SHP77 (cell line): ENCODE measurements at places on chromosomes 1 and 21.

- DNase-seq: no peak
Observed at GRCh38 chr1:227390525-227390924, 72.2 kb upstream of the CDC42BPA start.

DNA sequence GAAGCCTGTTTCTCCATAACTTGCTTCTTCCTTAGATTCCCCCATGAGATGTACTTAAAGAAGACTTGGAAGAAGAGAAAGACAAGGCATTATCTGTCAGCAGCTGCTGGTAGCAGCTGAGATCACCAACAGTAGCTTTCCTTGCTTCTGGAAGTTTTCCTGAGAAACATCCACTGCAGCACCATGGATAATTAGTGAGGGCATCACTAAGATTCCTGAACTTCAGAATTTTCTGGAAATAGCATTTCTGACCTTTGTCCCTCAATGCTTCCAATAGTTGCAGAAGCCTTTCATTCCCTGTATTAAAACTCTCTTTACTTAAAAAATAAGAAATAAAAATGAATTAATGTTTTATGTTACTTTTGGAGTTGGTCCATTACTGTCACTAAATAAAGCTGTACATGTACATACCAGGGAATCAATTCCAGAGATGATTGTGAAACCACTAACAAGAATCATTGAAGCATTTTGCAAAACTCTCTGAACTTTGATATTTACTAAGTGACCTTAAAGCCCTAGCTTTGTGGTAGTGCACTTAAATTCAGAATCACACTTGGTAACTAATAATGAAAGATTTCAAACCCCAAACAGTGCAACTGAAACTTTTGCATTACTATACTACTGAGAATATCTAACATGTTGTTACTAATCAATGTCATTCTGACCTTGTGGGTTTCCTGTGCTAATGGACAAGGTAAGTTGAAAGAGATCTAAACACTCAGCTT is at the start of gene CFHR4:
CFHR4 (plus strand) TSS at position 538 of the 725 bp plus-strand sequence; CDS start at position 637, 99 bp downstream.
- no peak for DNase-seq

GRCh38 chr21:41010101-41010435 is 157.9 kb upstream of the BACE2 start:
- no peak for DNase-seq

DNA sequence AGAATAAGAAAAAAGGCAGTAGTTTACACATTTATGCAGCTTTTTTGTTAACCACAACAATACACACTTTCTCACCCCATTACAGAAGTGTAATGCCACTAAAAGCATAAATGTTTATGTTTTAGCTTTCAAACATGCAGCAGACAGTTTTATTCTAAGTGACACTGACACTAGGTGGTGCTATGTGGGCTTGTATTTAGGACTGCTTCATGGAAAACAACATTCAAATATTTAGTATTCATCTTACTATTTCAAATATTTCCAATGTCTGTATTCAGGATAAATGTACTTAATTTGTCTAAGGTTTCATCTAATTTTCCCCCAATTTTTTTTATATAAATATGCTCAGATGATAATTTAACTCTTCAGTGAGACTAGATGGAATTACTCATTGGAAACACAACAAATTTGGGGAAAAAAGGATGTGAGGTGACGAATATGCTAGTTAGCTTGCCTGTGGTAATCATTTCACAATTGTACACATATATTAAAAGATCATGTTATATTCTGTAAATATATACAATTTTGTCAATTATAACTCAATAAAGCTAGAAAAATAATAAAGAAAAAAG is 71.4 kb downstream of the USP1 start:
- no peak for DNase-seq

DNA sequence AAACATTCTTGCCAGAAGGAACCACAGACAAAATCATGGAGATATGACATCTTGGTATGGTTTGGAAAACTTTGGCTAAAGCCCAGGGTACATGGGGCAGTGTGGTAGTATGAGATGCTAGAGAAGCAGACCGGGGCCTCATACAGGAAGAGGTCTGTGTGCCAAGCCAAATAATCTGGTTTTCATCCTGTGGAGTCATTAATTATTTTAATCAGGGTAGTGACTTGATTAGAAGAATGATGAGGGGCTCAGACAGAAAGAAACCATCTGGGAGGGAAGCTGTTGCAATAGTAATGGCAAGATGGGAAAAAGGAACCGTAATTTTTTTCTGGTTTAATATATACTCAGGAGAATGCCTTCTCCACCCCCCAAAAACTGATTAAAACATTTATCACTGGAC is 318.0 kb downstream of the BRINP2 start:
- DNase-seq: no peak

GRCh38 chr1:217315346-217315745 is 315.5 kb downstream of the GPATCH2 start:
- DNase-seq: no peak

GRCh38 chr1:226602186-226603021 is 53.8 kb downstream of the STUM start:
- DNase-seq: no peak

DNA sequence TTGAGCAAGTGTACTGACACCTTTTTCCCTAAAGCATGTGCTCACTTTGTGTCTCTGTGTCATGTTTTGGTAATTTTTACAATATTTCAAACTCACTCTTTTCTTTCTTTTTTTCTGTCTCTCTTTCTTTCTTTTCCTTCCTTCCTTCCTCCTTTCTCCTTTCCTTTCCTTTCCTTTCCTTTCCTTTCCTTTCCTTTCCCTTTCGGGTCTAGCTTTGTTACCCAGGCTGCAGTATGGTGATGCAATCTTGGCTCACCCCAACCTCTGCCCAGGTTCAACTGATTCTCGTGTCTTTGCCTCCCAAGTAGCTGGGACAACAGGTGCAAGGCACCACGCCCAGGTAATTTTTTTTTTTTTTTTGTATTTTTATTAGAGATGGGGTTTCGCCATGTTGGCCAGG is 60.4 kb upstream of the TINAGL1 start:
- DNase-seq: no peak

DNA sequence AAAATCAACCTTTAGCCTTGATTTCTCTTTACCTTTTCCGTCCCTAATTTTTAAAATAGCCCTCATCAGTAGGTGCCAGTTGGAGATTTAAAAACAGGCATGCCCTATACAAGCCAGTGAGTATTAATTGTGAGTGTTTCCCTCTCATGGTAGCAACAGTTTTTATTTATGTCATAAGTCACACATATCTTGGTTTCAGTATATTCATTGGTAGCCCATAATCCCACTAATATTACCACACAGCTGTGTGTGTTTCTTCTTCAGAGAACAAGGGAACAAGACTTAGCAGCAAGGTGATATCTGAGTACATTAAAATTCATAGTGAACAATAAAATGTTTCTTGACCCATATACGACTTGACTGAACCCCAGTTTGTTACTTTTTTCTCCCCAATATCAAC is 68.6 kb upstream of the HSPA13 start:
- DNase-seq: no peak

DNA sequence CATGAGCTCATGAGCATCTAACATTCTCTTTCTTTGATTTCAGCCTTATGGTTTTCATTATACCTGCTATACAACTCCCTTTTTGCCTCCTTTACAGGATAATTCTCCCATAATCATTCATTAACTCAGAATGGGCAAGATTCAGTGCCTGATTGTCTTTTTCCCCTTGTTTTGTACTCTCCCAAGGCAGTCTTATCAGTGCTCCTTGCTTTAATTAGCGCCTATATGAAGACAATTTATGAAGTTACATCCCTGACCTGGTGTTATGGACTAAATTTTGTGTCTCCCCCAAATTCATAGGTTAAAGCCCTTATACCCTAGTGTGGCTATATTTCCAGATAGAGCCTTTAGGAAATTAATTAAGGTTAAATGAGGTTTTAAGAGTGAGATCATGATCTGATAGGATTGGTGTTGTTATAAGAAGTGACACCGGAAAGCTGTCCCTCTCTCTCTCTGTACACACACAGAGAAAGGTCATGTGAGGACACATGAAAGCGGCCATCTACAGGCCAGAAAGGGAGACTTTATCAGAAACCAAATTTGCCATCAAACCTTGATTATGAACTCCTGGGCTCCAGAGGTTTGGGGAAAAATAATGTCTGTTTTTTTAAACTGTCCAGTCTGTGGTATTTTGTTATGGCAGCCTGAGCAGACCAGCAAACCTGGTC is 185.8 kb upstream of the CHODL start:
- DNase-seq: no peak

- no peak for DNase-seq
Observed at GRCh38 chr1:23793018-23793781, 2.3 kb downstream of the LYPLA2 start.

- DNase-seq: no peak
Observed at GRCh38 chr1:94602802-94603625, 61.5 kb upstream of the F3 start.

DNA sequence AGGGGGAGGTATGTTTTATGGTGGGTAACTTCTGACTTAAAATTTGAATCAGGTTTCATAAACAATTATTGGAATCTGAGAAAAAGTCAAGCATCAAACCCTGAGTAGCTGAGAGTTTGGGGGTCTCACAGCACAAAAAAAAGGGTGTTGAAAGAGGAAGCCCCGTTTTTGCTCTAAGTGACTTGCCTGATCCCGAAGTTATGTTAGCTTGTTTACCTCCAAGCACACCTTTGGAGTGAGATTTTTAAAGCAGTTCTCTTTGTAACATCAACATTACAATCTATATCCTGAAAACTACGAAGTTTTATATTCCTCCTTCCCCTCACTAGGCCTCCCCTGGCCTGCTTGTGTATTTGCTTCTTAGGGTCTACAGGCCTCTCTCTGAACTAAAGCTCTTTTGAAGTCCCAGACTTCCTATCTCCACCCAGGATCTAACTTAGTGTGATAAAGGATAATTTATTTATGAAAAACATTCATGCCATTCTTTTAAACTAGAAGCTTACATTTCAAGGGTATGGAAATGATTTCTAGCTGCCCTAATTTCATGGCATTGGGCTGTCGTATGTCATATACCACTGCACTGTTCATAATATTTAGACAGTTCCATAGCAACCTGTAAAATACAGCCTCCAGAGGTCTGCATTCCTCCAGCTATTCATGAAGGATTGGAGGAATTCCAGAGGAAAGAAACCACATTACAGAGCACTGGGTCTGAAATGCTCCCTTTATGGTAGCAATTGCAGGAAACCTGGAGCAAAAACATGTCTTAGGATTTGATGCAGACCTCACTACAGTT is 36.1 kb upstream of the RGS1 start:
- DNase-seq: no peak

- peak; percentile 24 for DNase-seq
Observed at GRCh38 chr1:237901299-237901934, 10.7 kb upstream of the ZP4 start.

DNA sequence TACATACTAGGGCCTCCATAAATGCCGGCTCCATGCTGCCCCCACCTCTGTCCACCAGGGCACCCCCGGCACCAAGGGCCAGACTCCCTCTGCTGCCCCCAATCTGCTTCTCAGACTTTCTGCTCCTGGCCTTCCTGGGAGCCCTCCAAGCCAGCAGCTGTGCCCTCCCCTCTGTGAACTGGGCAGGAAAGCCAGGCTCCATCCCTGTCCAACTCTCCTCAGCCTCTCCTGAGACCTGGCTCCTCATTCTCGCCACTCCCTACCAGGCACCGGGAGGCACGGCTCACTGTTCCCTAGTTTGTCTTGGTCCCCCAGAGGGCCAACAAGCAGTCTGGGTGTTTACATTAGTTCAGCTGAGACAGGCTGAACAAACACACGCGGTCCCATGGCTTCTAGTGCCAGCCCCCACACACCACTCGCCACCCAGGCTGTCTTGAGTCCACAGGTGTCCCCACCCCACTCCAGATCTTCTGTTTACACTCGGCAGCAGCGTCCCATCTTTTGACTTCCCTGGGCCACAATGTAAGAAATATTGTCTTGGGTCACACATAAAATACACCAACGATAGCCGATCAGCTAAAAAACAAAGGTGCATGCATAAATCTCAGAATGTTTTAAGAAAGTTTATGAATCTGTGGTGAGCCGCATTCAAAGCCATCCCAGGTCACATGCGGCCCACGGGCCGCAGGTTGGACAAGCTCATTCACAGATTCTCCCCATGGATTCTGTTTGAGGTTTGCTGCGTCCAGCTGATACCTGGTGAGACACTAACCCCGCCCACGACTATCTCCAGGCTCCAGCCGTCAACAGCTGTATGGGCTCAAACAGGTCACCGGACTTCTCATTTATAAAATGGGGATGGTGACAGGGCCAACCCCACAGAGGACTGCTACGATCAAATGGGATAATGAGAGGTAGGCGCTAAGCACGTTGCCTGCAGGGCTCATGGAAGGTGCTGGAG is 29.5 kb upstream of the ECE1 start:
- no peak for DNase-seq

DNA sequence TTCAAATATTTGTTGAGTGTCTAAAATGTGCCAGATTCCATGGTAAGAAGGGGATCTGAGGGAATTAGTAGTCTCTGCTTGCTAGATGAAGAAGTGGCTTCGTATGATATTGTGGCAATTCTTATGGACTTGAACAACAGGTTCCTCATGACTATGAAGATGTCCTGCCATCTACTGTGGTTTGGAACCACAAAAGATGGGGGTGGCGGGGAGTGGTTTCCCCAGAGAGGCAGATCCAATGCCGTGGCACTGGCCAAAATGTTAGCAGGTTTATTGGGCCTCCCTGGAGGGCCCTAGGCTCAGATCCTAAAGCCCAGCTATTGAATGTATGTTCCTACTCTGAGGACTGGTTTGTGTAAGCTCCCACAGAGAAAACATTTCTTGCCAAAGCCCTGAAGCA is 120.8 kb downstream of the RGS2 start:
- DNase-seq: no peak

DNA sequence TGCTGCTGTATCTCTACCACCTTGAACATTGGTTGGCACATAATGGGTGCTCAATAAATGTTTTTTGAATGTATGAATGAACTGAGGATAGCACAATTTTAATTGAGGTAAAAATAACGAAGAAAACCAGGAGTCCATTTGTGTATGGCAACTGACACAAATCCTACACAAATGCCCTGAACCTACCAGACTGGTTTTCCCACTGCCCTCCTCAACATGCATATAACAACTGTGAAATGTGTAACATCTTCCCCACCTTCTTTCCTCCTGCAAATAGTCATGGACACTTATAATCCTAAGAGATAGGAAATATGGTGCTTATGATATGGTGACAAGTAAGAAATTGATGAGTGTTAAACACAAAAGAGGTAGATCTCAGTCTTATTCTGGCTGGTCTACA is 9.9 kb upstream of the LMO4 start:
- DNase-seq: no peak

DNA sequence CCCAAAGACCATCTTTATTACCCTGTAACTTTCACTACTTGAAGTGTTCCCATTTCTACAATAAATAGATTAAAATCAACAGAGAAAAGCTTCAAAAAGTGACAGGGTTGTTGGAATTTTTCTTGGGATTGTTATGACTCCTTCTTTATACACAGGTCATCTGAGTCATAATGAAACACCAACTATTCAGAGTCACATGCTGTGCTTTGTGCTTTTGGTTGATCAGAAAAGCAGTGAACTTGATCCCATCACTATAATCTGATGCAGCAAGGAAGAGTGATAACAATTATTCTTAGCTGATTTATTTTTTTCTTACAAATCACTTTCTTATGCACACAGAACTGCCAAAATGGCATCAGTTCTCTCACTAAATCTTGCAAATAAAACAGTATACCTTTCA is 422.9 kb downstream of the PTBP2 start:
- no peak for DNase-seq

GRCh38 chr1:72281144-72281543 is 1.2 kb downstream of the NEGR1 start:
- DNase-seq: no peak

GRCh38 chr1:157288006-157288405 is 149.8 kb upstream of the ETV3 start:
- DNase-seq: no peak
